SW 1271 (cell line): ENCODE measurements at places on chromosomes 11 and 22.

DNA sequence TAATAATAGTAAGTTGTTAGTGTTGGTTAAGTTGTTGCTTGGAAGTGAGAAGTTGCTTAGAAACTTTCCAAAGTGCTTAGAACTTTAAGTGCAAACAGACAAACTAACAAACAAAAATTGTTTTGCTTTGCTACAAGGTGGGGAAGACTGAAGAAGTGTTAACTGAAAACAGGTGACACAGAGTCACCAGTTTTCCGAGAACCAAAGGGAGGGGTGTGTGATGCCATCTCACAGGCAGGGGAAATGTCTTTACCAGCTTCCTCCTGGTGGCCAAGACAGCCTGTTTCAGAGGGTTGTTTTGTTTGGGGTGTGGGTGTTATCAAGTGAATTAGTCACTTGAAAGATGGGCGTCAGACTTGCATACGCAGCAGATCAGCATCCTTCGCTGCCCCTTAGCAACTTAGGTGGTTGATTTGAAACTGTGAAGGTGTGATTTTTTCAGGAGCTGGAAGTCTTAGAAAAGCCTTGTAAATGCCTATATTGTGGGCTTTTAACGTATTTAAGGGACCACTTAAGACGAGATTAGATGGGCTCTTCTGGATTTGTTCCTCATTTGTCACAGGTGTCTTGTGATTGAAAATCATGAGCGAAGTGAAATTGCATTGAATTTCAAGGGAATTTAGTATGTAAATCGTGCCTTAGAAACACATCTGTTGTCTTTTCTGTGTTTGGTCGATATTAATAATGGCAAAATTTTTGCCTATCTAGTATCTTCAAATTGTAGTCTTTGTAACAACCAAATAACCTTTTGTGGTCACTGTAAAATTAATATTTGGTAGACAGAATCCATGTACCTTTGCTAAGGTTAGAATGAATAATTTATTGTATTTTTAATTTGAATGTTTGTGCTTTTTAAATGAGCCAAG is 2.7 kb downstream of the NEAT1 start:
- DNase-seq = no peak

- no peak for DNase-seq
Observed at GRCh38 chr11:521177-521688, 14.1 kb downstream of the HRAS start.

DNA sequence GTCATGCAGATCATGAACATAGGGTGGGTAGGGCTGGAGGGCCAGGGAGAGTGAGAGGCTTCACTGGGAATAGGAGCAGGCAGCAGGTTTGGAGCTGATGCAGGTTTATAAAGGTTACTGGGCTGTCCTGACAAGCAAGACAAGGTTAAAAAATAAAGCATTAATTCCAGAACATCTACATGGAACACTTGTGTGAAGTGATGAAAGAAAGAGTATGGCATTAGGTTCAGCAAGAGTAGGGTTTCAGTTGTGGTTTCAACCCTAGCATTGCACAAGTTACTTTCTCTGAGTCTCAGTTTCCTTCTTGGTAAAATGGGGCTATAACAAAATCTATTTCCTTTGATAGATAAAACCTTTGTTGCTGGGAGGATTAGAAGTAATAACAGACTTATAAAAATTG is 114.6 kb upstream of the SESN3 start:
- DNase-seq = no peak

DNA sequence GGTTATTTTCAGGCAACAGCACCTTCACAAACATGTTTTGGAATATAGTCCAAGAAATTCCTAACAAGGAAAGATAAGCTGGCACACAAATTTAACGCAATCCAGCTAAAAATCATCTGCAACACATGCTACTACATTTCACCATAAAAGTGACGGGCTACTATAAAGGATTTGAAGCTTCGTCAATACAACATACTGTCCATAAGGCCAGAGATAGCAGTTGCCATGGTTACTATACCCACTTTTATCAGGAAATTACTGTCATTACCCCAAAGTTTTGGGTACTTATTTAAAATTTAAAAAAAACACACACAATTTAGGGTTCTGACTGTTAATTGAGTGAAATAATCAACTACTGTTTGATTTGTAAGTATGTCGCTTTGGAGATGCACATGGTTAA is 6.9 kb downstream of the PHF21A start:
- no peak for DNase-seq

GRCh38 chr11:119780222-119780953 is 51.4 kb upstream of the NECTIN1 start:
- DNase-seq = no peak
